ENCODE measurements at places on chromosomes 5 and 9. TPM values are rescaled to one million over a fixed set of nuclear protein-coding genes. Genes with fewer than 3 reads are reported as not detected.

GRCh38 chr9:126864771-126865170 is 4.3 kb downstream of the ZBTB34 start:
- no peak for DNase-seq
- no peak overlapping the region for H3K27ac ChIP-seq
- H3K4me3 ChIP-seq = no peak overlapping the region

- peaks cover 9% of the 10 kb centered on the region for H3K4me1 ChIP-seq
- H3K4me3 ChIP-seq = no peak overlapping the region
- peaks cover 43% of the 10 kb centered on the region for H3K36me3 ChIP-seq
- H3K27ac ChIP-seq = no peak overlapping the region
Observed at GRCh38 chr5:1507961-1508658, 15.7 kb downstream of the LPCAT1 start.

GRCh38 chr9:131290036-131290766 is 678 bp downstream of the PLPP7 start:
- H3K27me3 ChIP-seq = peaks cover 5% of the 10 kb centered on the region
- no peaks in the 10 kb centered on the region for H3K4me1 ChIP-seq
- no peak for DNase-seq
- H3K27ac ChIP-seq = no peak overlapping the region
- H3K4me3 ChIP-seq = no peak overlapping the region

DNA sequence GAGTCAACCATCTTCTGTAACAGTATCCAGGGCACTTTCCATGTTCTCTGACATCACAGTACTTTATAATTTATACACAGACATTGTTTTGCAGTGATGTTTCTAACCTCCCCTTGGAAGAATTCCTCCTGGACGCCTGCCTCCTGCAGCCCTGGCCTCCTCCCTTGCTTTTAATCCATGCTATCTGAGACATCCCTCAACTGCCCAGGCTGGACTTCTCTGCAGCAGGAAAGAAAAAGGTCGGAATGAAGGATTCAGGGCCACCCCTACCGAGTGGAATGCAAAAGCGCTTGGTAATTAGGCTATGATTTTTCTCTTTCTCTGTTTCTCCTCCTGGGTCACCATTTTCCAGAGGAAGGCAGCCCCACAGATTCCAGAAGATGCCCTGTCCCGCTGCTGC is 47.0 kb upstream of the SHC3 start:
- H3K27ac ChIP-seq = peak overlapping the region; percentile 49
- no peaks in the 10 kb centered on the region for H3K36me3 ChIP-seq
- peak; percentile 78 for DNase-seq
- H3K4me3 ChIP-seq = no peak overlapping the region
- H3K27me3 ChIP-seq = no peaks in the 10 kb centered on the region
- peaks cover 13% of the 10 kb centered on the region for H3K4me1 ChIP-seq

GRCh38 chr5:100787648-100788047 is 115.4 kb downstream of the ST8SIA4 start:
- no peaks in the 10 kb centered on the region for H3K27me3 ChIP-seq
- DNase-seq = no peak
- H3K4me1 ChIP-seq = no peaks in the 10 kb centered on the region
- H3K4me3 ChIP-seq = no peak overlapping the region

- no peaks in the 10 kb centered on the region for H3K36me3 ChIP-seq
- DNase-seq = peak; percentile 65
- no peaks in the 10 kb centered on the region for H3K27me3 ChIP-seq
- H3K4me3 ChIP-seq = no peak overlapping the region
- H3K27ac ChIP-seq = no peak overlapping the region
- peaks cover 8% of the 10 kb centered on the region for H3K4me1 ChIP-seq
Observed at GRCh38 chr5:157602505-157602904, 26.9 kb upstream of the ADAM19 start.

The HNRNPAB gene
- total RNA-seq = 32.1 TPM

- H3K36me3 ChIP-seq = no peaks in the 10 kb centered on the region
- H3K27me3 ChIP-seq = no peaks in the 10 kb centered on the region
- no peak overlapping the region for H3K27ac ChIP-seq
- DNase-seq = no peak
- H3K4me3 ChIP-seq = no peak overlapping the region
- peaks cover 16% of the 10 kb centered on the region for H3K4me1 ChIP-seq
Observed at GRCh38 chr5:38472541-38472940, 83.9 kb downstream of the LIFR start.

DNA sequence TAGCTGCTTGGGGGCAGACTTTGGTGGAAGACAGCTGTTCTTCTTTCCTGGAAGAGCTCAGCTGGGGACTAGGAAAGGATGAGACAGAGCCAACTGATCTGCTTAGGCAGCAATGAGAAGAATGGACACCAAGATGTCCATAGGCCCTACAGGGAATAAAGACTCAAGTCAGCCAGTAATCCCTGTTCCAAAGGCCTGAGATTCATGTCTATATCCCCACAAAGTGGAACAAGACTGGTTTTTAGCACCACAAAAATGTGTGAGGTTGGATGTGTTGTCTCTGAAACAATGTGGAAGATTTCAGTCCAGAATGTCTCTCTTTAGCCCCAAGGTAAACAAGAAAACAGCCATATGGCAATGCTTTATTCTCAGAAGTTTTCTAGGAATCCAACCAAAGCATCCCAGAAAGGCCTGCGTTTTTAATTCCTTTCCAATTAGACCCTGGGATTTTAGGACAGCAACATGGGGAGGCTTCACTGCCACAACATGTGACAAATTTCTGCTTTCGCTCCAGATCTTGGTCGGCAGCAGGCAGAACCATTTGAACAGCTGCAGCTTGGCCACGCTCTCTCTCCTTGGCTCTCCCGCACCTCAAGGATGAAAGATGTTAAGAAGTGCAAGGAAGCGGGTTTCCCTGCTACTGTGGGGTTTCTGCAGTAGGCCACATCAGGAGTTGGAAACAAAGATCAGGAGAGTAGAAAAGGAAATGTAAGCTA is 245.1 kb downstream of the FSTL4 start:
- H3K27me3 ChIP-seq = peaks cover 15% of the 10 kb centered on the region
- no peak overlapping the region for H3K27ac ChIP-seq
- no peaks in the 10 kb centered on the region for H3K36me3 ChIP-seq
- no peaks in the 10 kb centered on the region for H3K4me1 ChIP-seq
- no peak for DNase-seq

DNA sequence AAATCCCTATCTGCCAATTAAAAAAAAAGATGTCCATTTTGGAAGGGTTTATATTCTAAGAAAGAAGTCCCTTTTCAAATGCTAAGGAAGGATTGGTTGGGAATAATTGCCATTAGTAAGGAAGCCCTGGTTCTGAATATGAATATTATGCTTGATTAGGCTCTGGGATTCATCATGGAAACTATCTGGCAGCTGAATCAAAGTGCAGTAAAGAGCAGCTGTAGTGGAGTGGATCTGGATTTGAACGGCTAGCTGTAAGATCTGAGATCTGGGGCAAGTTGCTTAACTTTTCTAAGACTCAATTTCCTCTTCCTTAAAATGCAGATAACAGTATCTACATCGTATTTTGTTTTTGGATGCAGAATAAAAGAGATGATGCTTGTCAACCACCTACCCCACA is 10.5 kb downstream of the IL12B start:
- H3K27me3 ChIP-seq = no peaks in the 10 kb centered on the region
- H3K27ac ChIP-seq = no peak overlapping the region
- no peaks in the 10 kb centered on the region for H3K4me1 ChIP-seq
- DNase-seq = no peak
- H3K36me3 ChIP-seq = no peaks in the 10 kb centered on the region

DNA sequence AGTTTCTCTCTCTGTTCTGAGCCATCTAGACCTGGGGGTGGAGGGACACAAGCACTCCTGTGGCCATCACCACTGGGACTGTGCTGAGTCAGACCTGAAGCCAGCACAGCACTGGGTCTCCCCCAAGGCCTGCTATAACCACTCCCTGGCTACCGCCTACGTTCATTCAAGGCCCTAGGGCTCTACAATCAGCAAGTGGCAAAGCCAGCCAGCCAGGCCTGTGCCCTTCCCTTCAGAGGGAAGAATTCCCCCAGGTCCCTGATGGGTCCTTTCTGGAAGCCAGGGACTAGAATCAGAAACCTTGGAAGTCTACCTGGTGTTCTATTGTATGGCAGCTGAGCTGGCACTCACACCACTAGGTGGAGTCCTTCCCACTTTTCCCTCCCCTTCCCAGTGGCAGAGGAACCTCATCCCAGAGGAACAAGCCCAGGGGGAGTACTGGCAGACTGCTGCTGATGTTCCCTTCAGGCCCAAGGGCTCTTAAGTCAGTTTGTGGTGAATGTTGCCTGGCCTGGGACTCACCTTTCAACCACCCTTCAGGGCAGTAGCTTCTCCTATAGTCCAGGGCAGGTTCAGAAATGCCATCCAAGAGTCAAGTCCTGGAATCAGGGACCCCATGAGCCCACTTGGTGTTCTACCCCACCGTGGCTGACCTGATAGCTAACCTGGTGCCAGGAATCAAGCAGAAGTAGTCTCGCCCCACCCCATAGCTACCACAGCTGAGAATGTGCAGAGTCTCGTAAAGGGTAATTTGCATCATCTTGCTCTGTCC is 20.0 kb downstream of the JMY start:
- no peaks in the 10 kb centered on the region for H3K36me3 ChIP-seq
- no peak overlapping the region for H3K27ac ChIP-seq
- no peak overlapping the region for H3K4me3 ChIP-seq
- DNase-seq = peak; percentile 46
- no peaks in the 10 kb centered on the region for H3K27me3 ChIP-seq
